Naive thymus-derived CD4-positive, alpha-beta T cell (primary cell): ENCODE measurements at places on chromosomes 7 and 10. TPM values are rescaled to one million over a fixed set of nuclear protein-coding genes. Genes with fewer than 3 reads are reported as not detected.

The AVL9 gene
- 54.7 TPM for total RNA-seq

The SLC13A1 gene
- not detected for total RNA-seq

The GRM3 gene
- not detected for total RNA-seq

The HOXA10 gene
- not detected for total RNA-seq

DNA sequence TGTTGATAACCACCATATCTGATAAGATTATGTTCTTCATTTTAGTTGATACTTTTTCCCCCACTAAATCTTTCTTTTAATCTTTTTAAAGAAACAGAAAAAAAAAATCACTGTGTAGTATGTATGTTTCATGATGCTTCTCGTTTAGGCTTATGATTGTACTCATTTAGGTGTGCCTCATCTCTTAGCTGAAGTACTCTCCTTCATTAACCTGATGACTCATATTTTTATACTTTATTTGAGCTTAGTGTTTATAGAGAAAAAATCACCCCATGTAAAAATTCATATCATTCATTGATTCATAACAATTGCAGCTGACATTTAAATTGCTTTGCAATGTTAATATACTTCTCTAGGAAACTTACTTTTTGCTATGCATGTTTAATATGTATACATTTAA is 158.9 kb downstream of the MLLT10 start:
- DNase-seq: no peak

GRCh38 chr10:112701211-112701877 is 248.7 kb upstream of the TCF7L2 start:
- no peak for DNase-seq
